ENCODE measurements at places on chromosomes 5 and 9. TPM values are rescaled to one million over a fixed set of nuclear protein-coding genes. Genes with fewer than 3 reads are reported as not detected.

- no peak for DNase-seq
These were observed 301 bp upstream of the IL4 start for GRCh38 chr5:132673488-132673887.

Gene FAM81B
- 6.9 TPM for polyA plus RNA-seq

DNA sequence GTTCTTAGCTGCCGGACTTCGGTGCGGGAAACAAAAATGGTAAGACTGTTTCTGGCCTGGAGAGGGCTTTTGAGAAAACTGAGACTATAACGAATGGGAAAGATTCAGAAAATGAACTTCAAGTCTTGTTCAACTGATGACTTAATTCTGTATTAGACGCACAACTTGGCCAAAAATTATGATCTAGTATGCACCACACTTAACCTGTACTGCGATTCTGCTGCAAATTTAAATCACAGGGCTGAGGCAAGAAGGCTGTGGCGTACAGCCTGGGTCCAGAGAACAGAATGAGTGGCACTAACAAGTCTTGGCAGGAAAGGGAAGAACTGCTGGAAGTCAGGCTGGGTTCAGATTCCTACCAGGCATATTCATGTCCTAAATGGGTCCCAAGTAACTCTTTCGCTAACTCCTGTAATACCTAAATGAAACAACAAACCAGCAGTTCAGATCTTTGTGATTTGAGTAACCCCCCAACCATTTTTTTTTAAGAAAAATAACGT is 781 bp upstream of the COL23A1 start:
- no peak for DNase-seq

GRCh38 chr5:168239325-168239724 is 52.1 kb upstream of the WWC1 start:
- no peak for DNase-seq

Gene ZNF189
- 35.6 TPM for polyA plus RNA-seq

DNA sequence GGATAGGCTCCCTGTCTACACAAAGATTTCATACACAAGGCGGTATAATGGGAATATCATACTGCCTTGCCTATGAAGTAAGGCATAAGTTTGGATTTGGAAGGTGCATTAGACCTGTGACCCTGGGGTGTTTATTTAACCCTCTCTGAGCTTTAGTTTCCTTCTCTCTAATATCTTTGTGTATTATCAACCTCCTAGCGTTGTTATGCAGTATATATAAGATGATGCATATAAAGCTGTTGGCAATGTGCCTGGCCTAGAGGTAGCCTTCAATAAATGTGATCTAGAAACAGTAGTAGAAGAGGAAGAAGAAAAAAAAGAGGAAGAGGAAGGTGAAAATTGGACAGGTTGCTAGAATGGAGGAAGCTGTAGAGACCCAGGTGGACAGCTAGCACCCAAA is 311.6 kb upstream of the CLINT1 start:
- no peak for DNase-seq

DNA sequence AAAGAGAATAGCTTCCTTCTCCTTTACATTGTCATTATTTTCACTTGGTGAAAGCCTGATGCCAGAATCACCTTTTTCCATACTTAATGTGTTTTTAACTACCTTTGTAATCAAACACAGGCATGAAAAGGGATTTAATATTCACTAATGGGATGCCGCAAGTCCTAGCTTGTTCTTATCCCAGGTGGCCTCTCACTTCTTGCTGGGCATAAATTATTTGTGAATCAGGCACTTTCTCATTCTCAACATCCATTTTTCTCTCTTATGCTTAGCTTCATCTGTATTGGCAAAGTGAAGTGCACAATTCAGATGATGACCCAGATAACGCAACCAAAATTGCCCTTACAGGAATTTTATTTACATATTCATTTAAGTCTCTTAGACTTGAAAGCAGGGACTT is 10.9 kb downstream of the ACTL7B start:
- DNase-seq, result no peak

Gene NAIP
- polyA plus RNA-seq, result 47.7 TPM
